Urinary bladder (tissue), 4 donors: ENCODE measurements at places on chromosomes 3 and 15. TPM values are rescaled to one million over a fixed set of nuclear protein-coding genes. Genes with fewer than 3 reads are reported as not detected.

Gene ANKUB1
- total RNA-seq: not detected

DNA sequence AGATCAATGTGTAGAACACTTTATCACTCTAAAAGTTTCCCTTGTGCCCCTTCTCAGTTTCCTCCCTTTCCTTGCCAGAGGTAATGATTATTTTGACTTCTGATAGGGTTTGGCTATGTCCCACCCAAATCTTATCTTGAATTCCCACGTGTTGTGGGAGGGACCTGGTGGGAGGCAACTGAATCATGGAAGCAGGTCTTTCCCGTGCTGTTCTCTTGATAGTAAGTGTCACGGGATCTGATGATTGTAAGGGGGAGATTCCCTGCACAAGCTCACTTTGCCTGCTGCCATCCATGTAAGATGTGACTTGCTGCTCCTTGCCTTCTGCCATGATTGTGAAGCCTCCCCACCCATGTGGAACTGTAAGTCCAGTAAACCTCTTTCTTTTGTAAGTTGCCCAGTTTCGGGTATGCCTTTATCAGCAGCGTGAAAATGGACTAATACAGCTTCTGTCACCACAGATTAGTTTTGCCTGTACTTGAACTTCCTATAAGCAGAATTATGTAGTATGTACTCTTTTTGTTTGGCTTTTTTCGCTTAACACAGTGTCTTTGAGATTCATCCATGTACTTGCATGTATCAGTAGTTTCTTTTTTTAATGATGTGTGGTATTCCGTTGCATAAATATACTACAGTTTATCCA is 7.2 kb downstream of the FEM1B start:
- no peak for DNase-seq

DNA sequence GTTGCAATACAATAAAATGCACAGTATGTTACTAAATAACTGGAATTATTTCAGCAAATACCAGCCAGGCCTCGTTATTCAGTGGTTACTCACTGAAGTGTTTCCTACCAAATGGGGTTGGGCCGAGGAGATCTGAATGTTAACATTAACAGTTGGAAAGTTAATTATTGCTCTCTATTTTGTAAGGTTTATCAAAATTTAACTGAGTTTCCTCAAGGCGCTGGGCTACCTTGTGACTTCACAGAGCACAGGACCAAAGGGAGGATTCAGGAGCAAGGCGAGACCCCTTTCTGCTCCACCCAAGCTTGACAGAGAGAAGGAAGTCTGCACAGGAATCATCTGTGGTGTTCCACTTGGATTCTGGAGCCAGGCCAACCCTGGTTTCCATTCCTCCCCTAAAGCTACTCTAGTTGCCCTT is 21.6 kb downstream of the ADAMTS9 start:
- DNase-seq: no peak

- peak; percentile 3 for DNase-seq
Measured at GRCh38 chr3:165748094-165748493, 89.1 kb downstream of the BCHE start.

GRCh38 chr15:90572893-90573292 is 43.2 kb downstream of the CRTC3 start:
- no peak for DNase-seq

- DNase-seq: no peak
Measured at GRCh38 chr3:178200316-178200715, 335.9 kb upstream of the KCNMB2 start.

DNA sequence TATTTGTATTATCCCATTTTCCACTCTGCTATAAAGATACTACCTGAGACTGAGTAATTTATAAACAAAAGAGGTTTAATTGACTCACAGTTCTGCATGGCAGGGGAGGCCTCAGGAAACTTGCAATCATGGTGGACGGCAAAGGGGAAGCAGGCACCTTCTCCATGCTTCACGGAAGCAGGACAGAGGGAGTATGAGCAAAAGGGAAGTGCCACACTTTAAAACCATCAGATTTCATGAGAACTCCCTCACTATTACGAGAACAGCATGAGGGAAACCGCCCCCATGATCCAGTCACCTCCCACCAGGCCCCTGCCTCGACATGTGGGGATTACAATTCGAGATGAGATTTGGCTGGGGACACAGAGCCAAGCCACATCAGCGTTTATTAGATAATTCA is 172.8 kb downstream of the NR2F2 start:
- no peak for DNase-seq

GRCh38 chr3:123819949-123820348 is 64.2 kb downstream of the MYLK start:
- no peak for DNase-seq

- no peak for DNase-seq
Measured at GRCh38 chr3:16266714-16267113, 1.7 kb downstream of the OXNAD1 start.
